Amniotic stem cell (primary cell): ENCODE measurements at places on chromosomes 4 and X.

DNA sequence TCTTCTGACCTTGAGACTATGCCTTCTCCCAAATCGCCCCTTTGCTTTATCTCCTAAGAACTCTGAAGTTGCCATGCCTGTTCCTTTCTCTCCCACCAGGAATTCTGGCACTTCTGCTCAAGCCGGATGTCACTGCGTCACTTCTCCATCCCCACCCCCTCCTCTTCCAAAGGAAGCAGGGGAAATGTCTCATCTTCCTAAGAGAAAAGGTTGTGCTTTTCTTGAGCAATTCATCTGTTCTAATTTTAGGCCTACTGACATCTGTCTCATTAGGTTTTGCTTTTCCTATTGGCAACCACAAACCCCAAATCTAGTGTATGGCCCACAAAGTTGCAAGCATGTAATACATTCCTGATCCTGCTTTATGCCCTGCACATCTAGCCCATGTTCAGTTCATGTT lies 163.1 kb upstream of the PLAC1 start:
- DNase-seq: no peak

- no peak for DNase-seq
Measured at GRCh38 chr4:18930487-18930886, 908.9 kb upstream of the LCORL start.

- no peak for DNase-seq
Measured at GRCh38 chr4:89727238-89727637, 109.7 kb downstream of the SNCA start.

DNA sequence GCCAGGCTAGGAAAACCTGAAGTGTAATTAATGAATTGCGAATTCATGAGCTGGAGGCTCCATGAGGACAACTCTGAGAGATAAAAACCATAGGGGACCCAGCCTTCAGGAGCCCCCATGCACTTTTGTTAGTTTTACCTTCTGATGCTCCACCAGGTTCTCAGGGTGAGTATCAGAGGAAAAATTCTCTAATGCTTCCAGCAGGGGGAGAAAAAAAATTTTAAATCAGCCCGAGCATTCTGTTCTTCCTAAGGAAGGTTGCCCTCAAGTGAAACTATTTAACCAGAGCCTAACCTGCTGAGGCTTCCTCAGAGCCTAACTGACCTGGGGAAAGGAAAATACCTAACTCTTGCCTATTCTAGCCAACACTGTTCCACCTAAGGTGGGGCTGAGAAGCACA lies 552.6 kb downstream of the PPARGC1A start:
- DNase-seq: no peak

DNA sequence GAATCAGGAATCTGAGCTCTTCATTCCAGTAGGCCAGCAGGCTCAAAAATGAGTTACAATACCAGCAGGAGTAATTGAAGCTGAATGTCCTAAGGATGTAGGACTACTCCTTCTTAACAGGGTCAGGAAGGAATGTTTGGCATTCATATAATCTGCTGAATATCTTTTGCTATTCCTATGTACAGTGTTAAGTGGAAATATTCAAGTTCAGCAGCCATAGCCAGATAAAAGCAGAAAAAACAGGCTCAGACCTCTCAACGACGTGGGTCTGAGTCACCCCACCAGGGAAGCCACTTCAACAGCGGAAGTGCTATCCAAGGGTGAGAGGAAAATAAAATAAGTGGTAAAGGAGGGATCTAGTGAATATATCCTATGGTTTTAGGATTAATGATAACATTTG lies 577.0 kb downstream of the SPOCK3 start:
- DNase-seq: peak; percentile 1

DNA sequence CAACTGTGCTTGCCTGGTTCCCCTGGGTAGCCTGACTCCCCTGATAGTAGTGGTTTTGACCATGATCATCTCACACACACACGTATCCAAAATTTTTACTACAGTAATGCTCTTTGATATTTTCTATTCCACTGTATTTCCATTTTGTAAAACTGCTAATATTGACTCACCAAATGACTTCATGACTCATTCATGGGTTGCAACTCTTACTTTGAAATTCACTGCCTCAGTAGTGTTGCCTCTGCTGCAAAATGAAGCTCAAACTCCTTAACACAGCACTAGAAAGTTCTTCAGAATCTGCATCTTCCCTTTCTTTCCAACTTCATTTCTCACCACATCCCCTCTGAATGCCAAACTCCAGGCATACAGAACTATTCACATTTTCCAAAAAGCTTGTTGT lies 20.3 kb downstream of the QRFPR start:
- DNase-seq: no peak

DNA sequence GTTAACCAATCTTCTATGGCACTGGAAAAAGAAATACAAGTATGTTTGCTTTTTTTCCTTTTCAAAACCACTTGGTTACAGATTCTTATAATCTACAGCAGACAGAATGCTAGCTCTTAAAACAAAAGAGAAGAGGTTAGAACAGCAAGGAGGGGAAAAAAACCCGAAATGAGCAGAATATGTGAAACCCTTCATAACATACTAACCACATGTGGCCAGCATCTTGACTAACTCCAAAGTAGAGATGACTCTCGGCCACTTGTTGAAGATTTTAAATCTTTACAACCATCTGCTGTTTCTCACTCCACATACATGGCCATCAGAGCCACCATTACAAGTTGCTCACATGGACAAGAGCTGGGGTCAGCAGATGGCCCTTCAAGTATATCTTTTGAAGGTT lies 100.3 kb downstream of the PAPSS1 start:
- no peak for DNase-seq

GRCh38 chr4:5996641-5997040 lies 21.6 kb downstream of the C4orf50 start:
- no peak for DNase-seq

DNA sequence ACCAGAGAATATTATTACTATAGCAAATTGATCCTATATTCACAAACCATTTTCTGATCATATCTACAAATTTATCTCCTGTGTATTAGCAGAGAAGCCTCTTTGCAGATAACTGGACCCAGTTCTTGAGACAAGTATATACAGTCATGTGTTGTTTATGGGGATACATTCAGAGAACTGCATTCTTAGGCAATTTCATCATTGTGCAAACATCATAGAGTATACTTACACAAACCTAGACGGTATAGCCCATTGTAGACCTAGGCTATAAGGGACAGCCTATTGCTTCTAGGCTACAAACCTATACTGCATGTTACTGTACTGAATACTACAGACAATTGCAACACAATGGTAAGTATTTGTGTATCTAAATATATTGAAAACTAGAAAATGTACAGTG lies 152.5 kb upstream of the SPANXN4 start:
- DNase-seq: no peak

DNA sequence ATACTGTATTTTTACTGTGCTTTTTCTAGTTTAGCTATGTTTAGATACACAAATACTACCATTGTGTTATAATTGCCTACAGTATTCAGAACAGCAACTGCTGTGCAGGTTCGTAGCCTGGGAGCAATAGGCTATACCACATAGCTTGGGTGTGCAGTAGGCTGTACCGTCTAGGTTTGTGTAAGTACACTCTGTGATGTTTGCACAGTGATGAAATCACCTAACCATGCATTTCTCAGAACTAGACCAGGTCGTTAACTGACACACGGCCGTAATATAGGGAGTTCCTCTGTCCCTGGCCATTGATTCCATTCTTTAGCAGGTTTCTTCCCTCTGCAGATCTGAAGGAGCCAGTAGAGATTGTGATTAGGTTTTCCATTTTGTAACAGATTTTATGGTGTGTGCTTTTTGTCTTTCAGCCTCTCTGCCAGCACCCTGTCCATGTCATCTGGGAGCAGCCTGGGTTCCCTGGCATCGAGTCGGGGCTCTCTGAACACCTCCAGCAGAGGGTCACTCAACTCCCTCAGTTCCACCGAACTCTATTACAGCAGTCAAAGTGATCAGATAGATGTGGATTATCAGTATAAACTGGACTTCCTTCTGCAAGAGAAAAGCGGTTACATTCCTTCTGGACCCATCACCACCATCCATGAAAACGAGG lies 59.5 kb downstream of the CLDN22 start:
- no peak for DNase-seq

DNA sequence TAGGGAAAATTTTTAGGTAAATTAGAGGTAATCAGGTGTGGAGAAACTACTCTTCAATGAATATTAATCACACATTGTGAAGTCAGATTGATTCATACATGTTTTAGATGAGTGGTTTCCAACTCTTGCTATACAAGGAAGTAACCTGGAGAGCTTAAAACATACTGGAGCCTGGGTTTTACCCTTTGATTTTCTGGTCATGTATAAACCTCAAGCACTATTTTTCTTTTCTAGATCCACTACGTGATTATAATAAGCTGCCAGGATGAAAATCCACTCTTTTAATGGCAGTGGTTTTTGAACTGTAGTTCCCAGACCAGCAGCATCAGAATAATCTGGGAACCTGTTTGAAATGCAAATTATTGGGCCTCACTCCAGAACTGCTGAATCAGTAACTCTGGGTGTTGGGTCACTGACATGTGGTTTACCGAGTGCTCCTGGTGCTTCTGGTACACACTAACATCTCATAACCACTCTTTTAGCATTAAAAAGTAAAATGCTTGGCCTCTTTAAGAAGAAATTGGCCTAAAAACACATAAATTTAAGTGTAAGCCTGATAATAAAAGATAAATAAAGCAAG lies 63.4 kb downstream of the DCAF12L1 start:
- no peak for DNase-seq

DNA sequence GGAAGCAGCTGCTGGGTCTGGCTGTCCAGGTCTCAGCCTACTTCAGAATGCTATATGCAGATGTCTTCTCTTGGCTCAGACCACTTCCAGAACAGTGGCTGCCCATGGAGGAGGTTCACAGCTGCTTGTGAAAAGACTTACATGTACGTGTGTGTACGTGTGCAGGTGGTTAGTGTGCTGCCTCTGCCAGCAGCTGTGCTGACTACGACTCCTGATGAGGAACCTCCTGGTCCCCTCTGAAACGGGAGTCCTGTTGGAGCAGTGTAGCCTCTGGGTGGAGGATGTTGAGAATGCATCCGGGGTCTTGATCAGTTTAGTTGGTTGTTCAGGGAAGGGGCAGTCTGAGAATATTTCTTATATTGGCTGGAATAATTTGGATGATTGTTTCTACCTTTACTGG lies 155.9 kb upstream of the WDR1 start:
- DNase-seq: no peak

DNA sequence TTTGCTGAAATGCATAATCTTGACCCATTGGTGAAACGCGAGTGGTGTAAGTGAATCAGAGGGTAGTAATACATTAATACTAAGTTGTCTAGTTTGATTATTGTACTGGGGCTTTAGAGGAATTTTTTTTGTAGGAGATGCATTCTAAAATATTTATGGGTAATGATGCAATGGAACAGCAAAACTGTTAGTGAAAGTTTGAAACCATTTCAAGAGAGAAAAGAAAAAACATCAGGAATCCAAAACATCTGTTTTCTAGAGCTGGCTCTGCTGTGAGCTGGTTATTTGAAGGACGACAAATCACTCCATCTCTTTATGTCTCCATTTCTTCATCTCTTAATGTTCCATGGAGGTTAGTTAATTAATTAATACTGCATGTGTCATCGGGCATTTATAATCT lies 351.9 kb upstream of the FAT1 start:
- DNase-seq: no peak

DNA sequence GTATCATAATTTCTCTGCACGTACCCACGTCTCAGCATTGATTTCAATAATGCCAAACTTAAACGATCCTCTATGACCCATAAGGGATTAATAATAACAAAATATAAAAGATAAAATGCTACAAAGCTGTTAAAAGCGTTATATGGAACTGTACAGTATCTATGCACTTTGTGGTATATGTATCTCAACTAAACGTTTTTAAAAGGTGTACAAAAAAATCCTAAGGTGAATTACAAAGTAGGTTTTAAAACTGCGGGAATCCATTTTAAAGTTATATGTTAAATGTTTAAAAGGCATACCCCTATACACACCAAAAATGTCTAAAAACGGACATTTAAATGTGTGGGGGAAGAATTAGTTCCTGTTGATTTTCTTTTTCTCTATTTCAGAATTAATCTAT lies 860 bp downstream of the ZNF182 start:
- DNase-seq: no peak

- DNase-seq: no peak
Measured at GRCh38 chrX:153885208-153885787, 675 bp downstream of the L1CAM start.

DNA sequence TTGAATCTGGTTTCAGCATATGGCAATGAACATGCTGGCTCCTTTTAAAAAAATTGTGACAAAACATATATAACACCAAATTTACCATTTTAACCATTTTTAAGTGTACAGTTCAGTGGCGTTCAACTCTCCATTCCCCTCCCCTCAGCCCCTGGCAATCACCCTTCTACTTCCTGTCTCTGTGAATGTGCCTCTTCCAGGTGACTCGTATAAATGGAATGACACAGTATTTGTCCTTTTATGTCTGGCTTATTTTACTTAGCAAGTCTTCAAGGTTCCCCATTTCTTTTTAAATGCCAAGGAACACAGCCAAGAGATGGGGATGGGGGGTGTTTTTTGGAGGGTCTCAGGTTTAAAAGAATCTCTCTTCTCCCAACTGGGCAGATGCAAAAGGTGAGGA lies 35.4 kb upstream of the BCLAF3 start:
- peak; percentile 25 for DNase-seq

DNA sequence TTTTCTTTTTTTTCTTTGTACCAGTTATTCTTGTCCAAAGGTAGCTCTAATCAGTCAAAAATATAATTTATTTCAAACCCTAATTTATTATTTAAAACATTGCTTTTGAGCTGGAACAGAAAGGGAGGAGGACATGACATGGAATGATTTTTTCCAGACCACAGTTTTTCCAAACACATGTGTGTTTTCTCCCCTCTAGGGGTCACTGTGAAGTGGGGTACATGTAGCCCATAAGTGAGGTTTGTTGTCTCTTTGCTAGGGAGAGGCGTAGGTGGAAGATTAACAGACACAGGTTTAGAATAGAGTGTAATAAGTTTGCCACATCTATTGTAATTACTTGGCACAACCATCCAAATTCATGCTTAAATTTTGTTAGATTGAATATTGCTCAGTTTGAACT lies 83.0 kb downstream of the TNIP2 start:
- no peak for DNase-seq

GRCh38 chr4:15457406-15458201 lies 12.1 kb upstream of the CC2D2A start:
- peak; percentile 63 for DNase-seq

GRCh38 chr4:110637408-110638088 lies 14.7 kb upstream of the PITX2 start:
- no peak for DNase-seq

DNA sequence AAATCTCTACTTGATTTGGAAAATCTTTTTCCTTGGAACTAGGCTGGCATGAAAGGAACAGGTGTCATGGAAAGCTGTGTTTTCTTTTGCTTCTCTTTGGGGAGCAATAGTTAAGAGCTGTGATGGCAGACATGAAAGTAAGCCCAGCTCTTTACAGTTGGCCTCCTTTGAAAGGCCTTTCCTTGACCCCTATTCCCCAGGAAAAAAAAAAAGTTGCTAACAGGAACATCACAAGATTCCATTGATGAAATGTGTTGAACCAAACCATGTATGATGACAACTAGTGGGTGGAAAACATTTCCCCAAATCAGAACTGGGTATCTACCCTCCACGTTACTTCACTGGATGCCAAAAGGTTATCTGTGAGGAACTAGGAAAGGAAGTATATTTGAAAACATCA lies 190.7 kb upstream of the RPL34 start:
- no peak for DNase-seq

GRCh38 chr4:153471698-153472093 lies 5.5 kb downstream of the TMEM131L start:
- DNase-seq: no peak

GRCh38 chrX:40953369-40953768 lies 131.9 kb upstream of the USP9X start:
- no peak for DNase-seq
